Putamen (tissue), 1 donor: ENCODE measurements at places on chromosomes 3 and 15.

DNA sequence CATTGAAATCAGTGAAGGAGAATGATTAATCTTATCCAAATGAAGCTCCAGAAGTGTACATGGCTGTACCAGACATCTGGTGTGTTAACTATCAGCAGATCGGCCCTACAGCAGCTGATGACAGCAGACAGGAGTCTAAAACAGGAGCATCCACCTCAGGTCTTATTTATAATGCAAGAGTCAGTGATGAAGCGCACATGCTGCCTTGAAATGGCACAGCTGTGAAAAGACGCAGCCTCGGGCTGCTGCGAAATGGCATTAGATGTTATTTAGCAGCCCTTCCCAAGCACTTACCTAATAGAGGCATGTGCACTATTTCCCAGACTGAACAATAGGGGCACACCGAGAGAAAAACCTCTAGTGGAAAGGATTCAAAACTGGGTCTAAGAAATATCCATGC lies 472.3 kb upstream of the CBLB start:
- DNase-seq, result peak; percentile 3

- no peak for DNase-seq
These were observed 23.6 kb upstream of the CGNL1 start for GRCh38 chr15:57352535-57353316.

DNA sequence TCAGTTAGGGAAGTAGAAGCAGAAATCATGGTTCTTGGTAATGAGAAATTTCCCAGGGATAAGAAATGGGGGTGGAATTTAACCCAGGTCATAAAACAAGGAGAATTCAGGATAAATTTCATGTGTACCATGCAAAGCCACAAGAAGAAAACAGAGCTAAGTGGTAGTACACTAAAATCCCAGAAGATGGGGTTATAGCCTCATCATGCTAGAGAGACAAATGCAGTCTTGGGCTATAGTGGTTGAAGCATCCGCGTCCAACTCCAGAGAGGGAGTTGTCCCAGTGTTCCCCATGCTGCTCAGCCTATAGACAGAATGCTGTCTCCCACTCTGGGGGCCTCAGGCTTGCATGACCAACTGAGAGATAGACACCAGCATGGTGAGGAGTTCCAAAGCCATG lies 36.2 kb upstream of the CLRN1 start:
- DNase-seq, result peak; percentile 8

GRCh38 chr3:71072986-71073385 lies 510.5 kb downstream of the FOXP1 start:
- DNase-seq, result no peak

DNA sequence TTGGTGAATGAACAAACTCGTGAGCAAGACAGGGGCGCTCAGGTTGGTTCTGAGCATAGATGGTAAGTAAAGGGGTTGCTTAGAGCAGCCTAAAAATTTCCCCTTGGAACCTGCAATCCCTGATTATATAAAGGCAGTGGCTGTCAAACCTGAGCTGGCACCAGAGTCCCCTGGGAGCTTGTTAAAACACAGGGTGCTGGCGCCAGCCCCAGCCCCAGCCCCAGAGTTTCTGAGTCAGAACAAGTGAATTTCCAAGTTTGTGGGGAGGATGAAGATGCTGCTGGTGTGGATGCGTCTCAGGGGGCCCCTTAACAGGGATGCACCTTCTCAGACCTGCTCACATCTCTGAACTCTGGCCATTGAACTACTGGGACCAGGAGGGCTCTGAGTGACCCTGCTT lies 48.2 kb downstream of the FEM1B start:
- no peak for DNase-seq

GRCh38 chr15:68729789-68730411 lies 90.8 kb downstream of the ANP32A start:
- no peak for DNase-seq

- peak; percentile 67 for DNase-seq
These were observed 90.2 kb upstream of the KLF13 start for GRCh38 chr15:31236184-31237042.

GRCh38 chr3:49906073-49906743 lies 2.5 kb upstream of the MST1R start:
- DNase-seq, result peak; percentile 33

DNA sequence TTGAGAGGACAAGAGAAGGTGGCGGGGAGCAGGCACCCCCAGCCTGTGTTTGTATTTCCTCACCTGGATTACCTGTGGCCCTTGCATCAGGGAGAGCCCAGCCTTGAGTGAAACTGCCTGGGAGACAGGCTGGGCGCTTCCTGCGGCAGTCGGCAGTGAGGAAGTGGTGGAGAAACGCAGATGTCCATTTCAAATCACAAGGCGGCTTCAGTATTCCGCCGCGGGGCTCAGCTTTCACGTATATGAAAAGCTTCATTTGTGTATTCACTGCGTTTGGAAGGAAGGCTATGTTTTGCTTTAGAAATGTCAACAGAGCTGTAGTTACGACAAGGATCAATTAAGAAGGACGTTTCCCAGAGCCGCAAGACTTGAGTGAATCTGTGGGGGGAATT lies 167.4 kb upstream of the CTDSPL start:
- no peak for DNase-seq

DNA sequence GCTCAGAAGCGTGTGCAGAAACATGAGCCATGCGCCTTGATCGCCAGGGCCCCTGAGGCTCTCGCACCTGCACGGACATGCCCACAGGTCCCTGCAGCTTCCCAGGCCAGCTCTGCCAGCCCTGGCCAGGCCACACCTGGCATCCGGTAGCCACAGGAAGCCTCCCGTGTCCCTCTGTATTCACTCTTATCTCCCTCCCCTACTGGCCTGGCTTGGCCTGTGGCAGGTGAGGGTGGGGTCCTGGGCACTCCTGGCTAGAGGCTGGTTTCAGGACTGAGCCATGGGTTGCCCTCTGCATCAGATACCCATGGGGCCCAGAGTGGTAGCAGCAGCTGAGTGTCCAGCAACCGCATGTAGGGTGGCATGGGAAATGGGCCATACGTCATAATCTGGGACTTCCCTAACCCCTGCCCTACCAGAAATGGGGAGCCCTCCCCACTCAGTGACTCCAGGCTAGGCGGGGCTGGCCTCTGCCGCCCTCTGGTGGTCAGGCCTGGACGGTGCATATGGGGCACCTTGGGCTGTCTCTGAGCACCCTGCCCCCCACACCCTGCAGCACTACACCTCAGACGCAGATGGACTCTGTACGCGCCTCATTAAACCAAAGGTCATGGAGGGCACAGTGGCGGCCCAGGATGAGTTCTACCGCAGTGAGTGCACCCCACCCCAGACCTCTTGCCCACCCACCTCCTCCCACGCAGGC lies 12.6 kb upstream of the LMAN1L start:
- DNase-seq, result no peak

DNA sequence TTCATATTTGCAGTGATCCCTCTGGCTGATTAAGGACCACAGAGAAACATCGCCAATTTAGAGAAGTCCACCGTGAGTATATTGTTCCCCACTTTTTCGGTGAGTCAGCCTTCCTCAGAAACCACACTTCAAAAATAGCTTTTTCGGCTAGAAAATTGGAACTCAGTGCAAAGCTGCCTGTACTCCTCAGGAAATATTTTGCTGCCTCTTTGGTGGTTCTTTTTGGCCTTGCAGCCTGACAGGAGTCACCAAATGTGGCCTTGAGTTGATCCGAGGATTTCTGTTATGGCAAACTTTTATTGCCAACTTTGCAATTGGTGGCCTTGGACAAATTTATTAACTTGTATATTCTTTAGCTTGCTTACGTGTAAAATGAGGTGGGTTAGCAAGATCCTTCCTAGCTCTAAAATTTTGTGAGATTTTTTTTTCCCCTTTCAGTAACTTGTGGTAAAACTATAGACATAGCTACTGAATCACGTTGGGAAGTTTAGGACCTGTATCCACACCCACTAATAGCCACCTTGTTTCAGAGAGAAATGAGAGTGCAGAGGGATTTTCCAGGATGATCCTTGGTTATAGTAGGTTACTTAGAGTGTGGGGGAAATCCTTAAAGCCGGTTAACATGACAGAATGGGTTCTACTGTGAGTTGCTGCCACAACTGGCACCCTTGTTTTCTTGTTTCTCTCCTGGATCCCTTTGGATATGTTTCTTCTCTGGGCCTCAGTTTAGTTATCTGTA lies 9.9 kb downstream of the ARL6IP5 start:
- no peak for DNase-seq

GRCh38 chr3:54621184-54621583 lies 306.7 kb downstream of the LRTM1 start:
- no peak for DNase-seq

GRCh38 chr3:36964817-36965216 lies 20.0 kb upstream of the TRANK1 start:
- DNase-seq, result no peak

GRCh38 chr15:47974724-47975123 lies 146.1 kb upstream of the SLC24A5 start:
- DNase-seq, result no peak

DNA sequence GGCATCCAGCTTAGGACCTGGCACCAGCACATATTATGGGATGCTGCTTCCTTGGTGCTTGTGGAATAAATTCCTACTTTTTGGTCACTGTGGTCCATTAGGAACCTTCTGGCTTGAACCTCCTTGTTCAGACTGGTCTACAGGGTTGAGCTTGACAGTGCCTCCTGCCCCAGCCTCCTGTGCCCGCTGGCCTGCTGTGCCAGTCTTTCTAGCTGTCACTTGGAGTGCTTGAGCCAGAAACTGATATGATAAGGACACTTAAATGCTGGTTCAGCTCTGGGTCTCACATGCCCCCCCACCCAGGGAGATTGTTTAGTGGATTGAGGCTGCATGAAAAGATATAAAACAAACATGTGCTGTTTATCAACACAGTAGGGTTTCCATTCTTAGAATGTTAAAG lies 147.8 kb downstream of the SLCO3A1 start:
- no peak for DNase-seq

DNA sequence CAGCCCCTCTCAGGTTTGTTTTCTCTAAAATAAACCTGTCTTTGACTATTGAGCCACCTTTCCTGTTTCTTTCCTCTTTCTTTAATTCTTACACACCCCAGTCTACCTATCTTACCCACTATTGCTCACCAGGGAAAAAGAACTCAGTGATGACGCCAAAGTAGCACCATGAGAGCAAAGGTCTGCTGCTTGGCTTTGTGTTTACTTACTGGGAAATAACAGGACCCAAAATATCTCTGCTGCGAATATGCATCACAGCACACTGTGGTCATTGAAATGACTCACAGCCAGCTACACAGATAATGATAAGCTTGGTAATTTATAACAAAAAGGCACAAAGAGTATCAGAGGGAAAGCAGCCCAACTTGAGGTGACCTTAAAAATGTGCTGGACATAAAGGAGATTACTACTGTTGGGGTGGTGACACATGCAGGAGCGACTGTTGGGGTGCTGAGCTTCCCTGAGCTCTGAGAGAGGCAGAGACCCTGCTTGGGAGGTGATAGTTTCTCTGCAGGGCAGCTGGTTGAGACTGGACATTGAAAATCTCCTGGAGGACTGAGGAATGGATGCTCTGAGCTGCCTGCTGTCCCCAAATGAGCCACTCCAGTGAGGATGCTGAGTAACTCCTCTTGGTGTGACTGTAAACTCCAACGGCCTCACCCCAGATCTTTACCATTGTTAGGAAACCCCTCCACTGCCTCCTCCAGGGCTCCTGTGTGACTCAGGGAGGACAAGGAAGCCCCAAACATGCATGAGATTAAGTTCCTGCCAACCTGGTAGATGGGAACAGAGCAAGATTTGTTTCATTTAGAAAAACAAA lies 14.5 kb downstream of the EFCAB12 start:
- DNase-seq, result no peak
